ENCODE measurements at places on chromosomes 4 and X.

GRCh38 chr4:107148904-107149303 lies 112.8 kb upstream of the DKK2 start:
- no peak for DNase-seq

- DNase-seq = no peak
These were observed 203.8 kb downstream of the AASDH start for GRCh38 chr4:56183344-56183959.

DNA sequence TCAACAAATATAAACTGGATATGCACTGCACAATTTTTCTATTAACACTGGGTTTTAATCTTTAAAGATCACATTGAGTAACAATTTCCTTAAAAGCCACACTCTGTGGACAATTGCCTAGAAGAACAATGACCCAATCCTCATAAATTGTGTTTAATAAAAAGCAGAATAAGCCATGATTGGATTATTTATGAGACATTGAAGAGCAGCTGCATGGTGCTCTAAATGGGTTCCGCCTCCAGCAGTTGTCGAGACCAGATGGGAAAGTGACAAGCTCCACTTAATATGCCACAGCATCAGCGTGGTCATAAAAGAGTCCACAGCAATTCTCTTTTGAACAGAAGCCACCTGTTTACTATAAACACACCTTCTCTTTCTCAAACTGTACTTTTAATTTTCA lies 635.2 kb upstream of the FRG1 start:
- no peak for DNase-seq

- no peak for DNase-seq
These were observed 61.2 kb downstream of the STARD8 start for GRCh38 chrX:68708503-68709290.

DNA sequence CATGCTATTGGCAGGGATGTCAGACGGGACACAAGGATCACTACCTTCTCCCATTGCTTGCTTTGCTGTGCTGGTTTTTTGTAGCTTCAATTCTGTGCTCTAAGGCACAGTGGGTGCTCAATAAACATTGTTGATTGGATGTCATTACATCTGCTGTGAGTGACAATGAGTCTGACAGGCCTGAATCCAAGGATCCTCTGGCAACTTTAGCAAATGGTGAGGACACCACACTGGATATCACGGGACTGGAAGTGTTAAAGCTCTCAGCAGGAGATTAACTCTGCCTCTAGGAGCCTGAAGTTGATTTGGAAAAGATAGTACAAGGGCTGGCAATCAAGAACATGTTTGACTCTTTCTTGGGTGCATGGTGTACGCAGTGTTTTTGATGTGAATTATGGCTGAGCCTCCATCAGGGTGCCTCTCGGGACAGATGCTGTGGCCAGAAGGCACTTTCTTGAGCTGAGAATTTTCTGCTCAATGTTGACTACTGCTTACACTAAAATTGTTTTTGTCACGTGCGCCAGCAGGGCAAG lies 217.9 kb downstream of the ARAP2 start:
- DNase-seq = no peak

- DNase-seq = no peak
These were observed 129.3 kb upstream of the TMEM164 start for GRCh38 chrX:109873574-109873973.

- no peak for DNase-seq
These were observed 109.3 kb downstream of the NFKB1 start for GRCh38 chr4:102610476-102610875.

GRCh38 chr4:101141855-101142254 lies 205.5 kb downstream of the PPP3CA start:
- no peak for DNase-seq

- no peak for DNase-seq
These were observed 55.9 kb upstream of the NKX1-1 start for GRCh38 chr4:1462009-1462767.

DNA sequence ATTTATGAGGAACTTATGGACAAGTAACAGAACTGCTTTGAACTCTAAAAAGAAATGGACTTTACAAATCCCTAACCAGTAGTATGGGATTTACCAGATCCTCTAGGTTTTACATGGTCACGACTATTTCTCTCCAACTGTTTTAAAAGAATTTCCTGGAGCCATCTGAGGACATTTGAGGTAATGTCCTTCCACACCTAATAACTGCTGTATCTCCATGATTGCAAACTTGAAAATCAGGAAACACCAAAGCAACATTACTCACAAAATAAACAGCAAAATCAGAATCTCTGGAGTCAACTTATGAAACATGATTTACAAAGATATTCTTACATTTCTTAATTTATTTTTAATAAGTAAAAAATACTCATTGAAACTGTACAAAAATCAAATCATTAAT lies 58.0 kb downstream of the STAP1 start:
- no peak for DNase-seq

DNA sequence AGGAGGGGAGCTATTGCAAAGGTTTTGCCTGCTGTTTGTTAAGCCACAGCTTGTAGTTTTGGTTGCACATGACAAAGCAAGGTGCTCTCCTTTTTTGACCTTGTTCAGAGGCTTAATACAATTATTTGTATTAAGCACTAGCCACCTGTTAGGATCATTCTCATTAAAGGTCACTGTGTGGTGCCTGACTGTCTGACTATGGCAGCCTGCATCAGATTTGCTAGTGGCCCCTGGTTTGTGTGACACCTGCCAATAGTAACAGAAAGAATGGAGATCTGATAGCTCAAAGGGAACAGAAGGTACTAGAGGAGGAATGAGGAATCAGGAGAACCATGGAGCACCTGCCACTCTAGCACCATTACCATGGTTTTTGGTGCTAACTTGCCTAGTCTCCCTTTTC lies 102.5 kb downstream of the POLA1 start:
- no peak for DNase-seq

- no peak for DNase-seq
These were observed 140.7 kb downstream of the BTC start for GRCh38 chr4:74653331-74654229.

DNA sequence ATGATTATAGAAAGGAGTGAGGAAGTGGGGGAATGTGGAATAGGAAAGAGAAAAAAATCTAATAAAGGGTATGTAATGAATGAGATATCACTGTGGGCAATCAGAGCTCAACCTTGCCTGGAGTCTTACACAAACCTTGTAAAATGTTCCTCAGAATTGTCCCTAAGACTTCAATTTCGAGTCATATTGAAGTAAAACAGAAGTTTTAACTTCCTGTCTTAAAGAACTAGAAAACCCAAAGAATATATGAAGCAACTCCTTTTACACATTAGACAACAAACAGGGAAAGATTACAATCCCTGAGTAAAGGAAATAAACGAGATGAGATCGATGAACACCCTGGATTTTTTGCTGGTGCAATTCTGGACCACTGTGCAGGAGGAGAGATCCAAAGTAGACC lies 18.0 kb downstream of the CXCL2 start:
- DNase-seq = no peak

GRCh38 chr4:144316869-144317268 lies 176.4 kb upstream of the GYPA start:
- DNase-seq = no peak

- no peak for DNase-seq
These were observed 111.5 kb downstream of the LARP7 start for GRCh38 chr4:112748352-112748878.

- DNase-seq = no peak
These were observed 9.4 kb downstream of the IL15 start for GRCh38 chr4:141645611-141646340.

DNA sequence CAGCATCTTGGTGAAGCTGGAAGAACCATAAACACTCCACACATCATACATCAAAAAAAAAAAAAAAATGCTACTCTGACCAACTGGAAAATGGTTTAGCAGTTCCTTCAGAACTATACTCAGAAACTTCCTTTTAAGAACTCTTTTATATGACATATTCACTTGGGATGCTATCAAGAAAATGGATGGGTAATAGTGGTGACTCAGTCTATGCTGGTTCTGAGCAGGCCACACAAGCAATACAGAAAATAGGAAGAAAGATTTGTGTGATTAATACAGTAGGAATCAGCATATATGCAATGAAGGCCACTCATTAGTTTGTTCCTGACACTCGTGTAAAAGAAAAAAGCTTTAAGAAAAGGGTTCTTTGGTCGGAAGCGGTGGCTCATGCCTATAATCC lies 123.5 kb upstream of the FAT4 start:
- DNase-seq = no peak

DNA sequence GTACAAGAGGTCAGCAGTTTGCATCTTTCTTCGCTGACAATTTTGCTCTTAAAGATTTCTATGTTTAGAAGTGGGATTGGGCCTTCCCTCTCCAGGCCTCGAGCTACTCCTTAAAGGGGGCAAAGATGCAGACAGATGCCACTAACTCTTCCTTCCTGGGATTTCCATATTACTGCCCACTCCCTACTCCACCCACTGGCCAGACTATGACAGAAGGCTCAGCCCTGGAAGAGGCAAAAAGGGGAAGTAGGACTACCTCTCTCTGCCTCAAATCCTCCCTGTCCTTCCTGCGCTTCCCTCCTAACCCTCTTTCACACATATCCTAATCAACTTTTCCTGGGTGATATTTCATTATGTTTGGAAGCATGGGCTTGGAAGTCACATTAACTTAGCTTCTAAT lies 58.3 kb downstream of the EVC2 start:
- no peak for DNase-seq

- no peak for DNase-seq
These were observed 54.7 kb upstream of the NPNT start for GRCh38 chr4:105840426-105841174.

DNA sequence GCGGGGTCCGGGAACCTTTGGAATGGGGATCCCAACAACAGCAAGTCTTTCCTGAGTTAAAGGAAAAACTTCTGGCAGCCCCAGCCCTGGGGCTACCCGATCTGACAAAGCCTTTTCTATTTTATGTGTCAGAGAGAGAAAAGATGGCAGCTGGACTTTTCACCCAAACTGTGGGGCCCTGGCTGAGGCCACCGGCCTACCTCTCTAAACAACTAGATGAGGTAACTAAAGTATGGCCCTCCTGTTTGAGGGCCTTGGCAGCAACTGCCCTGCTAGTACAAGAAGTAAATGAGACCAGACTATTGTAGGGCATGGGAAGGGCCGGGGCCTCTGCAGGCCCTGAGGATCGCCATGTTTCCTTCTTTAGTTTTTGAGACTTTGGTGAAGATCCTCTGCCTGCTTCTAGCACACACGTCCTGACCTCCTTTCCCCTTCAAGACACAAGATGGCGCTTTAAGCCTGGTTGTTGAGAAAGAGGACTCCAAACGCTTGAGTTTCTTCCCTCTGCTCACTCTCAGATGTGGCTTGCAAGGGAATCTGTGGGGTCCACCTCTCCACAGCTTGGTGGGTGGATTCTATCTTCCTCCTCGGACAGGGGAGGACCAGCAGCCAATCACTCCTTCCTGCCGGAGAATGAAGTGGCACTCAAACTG lies 18.5 kb upstream of the DRD5 start:
- DNase-seq = peak; percentile 68

- no peak for DNase-seq
These were observed 1.3 kb downstream of the TMEM47 start for GRCh38 chrX:34655501-34656455.

DNA sequence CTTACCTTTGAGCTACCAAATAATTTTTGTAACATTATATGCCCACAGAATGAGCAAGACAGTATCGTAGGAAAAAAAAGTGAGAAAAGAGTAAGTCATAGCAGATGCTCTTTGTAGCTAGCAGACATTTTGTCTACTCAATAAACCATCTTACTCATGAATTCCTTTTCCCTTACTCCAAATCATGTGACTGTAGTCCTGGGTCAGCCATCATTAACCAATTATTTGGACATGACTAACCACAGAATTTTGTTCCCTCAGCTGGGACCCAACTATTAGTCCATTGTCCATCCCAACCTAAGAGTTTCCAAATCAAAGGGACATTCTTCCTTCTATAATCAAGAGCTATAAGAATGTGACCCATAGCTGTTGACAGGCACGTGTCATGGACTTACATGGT lies 11.4 kb downstream of the UBE2D3 start:
- no peak for DNase-seq

- DNase-seq = no peak
These were observed 59.1 kb downstream of the SMIM20 start for GRCh38 chr4:25972984-25973745.

DNA sequence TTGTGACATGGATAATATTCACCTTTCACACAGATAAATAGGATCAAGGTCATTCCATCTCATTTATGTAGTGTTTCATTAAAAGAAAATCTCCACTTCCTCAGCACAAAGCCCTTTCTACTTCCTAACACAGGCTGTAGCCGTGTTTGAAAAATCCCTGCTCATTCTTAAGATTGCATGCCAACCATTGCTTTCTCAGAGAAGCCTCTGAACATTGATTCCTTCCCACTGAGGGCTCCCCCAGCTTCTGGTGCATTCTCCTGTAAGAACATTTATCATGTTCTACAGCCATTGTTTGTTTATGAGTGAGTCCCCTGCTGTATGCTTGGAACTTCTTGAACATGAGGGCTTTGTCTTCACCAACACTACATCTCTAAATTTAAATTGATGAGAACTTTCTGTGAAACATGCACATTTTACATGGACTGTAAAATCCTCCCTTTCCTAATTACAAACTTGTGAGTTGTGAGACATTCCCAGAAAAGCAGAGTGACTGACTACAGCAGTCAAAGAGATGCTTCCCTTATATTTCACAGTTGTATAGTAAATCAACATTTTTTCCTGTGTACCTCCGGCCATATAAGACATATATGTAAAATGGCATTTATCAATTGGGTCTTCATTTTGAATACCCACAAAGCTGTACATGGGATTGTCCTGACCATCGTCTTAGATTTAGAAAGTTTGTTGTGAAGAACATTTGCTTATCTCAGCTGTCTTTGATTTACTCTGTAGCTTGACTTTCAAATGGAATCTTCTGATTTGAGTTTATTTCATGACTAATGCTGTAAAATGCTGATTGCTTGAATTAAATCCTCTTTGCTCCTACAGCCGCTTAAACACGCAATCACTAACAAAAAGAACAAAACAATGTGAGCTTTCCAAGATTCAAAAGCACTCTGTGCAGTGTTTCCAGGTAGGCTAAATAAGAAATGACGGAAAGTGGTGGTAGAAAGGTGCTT lies 600.5 kb upstream of the SLIT2 start:
- DNase-seq = no peak

DNA sequence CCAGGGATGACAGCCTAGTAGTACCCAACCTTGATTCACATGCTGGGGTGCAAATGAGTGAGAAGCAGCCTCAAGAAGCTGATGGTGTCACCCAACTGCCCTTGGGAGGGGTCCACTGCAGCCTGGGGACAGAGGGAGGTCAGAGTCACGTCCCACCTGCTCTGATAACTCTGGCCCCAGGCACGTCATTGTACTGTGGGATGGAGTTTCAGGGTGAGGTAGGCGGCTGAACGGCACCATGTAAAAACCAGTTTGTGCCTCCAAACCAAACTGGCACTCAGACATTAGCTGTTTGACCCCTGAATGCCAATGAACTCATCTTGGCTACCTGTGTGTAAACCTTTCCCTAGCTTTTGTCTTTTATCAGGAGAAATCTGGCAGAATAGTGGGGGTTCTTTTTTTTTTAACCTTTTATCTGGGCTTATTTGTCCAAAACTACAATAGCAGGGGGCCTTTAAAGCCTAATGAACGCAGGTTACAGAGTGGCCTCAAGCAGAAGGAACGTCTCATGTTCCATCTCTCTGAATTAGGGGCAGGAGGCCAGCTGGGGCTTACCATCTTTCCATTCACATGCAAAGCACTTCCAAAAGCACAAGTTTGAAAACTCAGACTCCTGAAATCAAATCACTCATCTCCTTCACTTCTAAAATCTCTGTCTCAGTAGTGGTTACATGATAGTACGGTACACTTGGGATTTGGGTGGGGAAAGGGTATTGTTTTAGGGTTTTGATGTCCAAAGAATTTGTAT lies 89.4 kb downstream of the IRF2 start:
- no peak for DNase-seq
